Amniotic epithelial cell (primary cell): ENCODE measurements at places on chromosomes 12 and 14.
A peak's percentile ranks its signal among the peaks of the same experiment; 100 is the strongest.

DNA sequence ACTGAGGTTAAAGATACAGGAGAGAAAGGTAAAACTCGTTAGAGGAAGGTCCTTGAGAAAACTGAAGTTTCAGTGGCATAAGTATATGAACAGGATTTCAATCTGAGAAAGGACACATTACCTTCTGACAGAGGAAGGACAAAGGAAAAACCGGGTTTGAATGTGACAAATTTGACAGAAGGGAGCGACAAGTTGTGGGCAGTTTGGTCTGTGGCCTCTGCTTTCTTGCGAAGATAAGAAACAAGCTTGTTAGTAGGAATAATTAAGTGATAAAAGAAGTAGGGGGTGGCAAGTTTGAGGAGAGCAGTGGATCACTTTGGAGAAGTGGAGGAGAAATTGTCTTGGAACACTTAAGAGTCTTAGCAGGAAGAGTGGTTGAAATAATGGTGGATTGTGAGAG, 5.1 kb downstream of the MON2 start:
- no peak for DNase-seq

- DNase-seq: no peak
Measured at GRCh38 chr14:98819132-98819866, 452.7 kb downstream of the BCL11B start.

DNA sequence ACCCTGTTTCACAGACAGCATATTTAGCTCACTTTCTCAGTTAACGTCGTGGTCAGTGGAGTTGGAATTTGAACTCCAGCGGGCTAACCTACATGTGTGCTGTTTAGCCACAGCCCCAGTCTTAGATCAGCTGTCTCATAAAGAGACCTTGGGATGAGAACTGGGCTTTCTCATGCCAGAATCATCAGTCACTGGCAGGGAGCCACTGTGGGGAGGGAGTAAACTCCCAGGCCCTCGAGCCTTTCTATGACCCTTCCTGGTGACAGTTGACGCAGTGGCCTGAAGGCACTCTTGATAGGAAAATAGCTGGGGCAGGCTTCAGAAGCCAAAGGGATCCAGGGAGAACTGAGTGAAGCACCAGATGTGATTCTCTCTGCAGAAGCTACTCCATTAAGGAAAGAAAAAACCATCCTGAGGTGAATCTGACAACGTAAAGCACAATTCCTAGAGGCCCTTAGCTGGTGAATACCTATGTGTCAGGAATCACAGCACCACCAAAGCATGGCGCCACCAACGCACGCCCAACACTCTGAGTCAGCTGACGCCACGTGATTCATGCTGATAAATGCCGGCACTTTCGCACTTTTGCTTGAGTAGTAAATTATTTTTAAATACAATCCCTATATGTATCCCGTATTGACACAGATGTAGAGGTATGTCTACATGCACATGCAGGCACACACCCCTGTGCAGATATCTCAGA, 279.6 kb upstream of the TMEM132C start:
- no peak for DNase-seq

GRCh38 chr12:102021540-102022246, 40.1 kb downstream of the WASHC3 start:
- peak; percentile 5 for DNase-seq

DNA sequence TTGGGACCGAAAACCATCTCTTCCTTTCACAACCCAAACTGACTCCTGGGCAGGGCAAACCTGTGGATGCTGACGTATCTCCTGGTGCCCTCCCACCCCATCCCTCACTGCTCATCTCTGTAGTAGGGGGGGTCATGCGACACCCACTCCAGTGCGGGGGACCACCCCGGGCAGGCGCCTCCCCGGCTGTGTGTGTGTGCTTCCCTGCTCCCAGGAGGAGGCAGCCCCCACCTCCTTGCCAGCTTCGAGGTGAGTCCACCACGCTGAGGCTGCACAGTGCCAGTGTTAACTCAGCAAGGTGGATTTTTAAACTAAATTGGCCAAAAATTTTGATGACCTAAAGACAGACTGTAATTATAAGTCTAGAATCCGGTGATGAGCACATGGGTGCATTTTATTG, 46.2 kb upstream of the BEGAIN start:
- DNase-seq: no peak

GRCh38 chr12:65430571-65431306, 152.3 kb downstream of the MSRB3 start:
- peak; percentile 58 for DNase-seq

- DNase-seq: no peak
Measured at GRCh38 chr14:105148604-105149145, 19.9 kb downstream of the JAG2 start.

DNA sequence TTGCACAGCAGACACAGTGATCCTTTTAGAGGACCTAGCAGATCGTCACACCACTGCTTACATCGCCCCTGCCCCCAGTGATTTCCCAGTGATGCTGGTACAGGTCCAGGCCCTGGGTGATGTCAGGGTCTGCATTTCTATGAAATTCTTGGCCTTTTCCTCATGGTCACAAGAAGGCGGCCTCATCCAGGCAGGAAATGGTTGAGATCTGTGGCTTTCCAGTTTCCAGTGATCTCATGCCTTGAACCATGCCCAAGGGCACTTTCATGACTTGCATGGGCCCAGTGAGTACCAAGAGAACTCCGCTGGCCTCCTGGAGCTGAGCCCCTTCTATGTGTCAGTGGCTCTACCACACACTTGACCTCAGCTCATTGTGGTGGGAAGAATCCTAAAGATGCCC, 41.9 kb upstream of the BDKRB2 start:
- DNase-seq: peak; percentile 29

GRCh38 chr14:101508948-101509729, 52.2 kb upstream of the DIO3 start:
- DNase-seq: no peak

DNA sequence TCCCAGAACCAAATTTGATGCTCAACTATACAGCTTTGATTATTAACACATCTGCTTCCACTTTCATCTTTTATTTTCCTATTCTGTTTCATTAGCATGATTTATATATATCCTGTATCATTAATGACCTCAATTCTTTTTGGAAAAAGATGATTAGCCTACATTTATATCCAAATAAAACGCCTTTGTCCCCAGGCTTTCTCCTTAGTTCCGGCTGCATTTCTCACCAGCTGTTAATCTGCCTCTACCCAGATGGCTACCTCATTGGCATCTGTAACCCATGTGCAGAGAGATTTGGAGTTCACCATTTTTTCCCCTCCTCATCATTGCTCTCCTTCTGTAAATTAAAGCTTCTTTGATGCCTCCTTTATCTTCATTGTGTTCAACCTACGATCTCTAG, 336.8 kb upstream of the RGS6 start:
- DNase-seq: no peak

- DNase-seq: no peak
Measured at GRCh38 chr12:31406345-31406744, 80.4 kb upstream of the SINHCAF start.

DNA sequence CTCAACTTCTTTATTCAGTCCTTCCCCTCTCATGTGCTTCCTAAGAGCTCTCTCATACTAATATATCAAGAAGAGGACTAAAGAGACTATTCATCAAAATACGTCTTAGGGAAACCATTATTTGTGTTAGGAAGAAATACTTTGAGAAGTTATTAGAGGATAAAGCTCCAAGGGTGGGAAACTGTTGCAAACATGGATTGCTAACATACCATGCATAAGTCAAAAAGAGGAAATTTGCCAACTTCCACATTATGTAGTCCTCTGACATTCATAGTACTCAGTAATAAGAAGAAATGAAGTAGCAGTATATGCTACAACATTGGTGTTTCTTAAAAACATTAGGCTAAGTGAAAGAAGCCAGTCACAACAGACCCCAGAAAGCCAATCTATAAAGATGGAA, 128.8 kb upstream of the CLEC14A start:
- no peak for DNase-seq

GRCh38 chr12:42912367-42912766, 322.8 kb upstream of the PRICKLE1 start:
- DNase-seq: no peak

DNA sequence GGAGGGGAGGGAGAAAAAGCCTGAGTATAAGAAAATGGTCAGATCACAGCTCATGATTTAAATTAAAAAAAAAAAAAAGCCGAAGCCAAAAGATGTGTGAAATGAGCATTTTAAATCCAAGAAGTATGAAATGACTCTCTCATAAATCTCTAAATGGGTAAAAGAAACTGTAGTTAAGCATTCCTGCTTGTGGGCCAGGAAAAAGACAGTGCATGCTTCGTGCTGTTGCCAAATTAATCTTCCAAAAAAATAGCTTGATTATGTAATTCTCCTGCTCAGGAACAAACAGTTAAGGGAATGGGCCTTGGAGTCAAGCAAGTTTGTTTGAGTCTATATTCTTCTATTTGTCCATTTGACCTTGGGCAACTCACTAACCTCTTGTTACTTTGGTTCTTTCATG, 325.4 kb upstream of the SEL1L start:
- no peak for DNase-seq

- no peak for DNase-seq
Measured at GRCh38 chr14:37591311-37591940, 3.6 kb downstream of the FOXA1 start.

- peak; percentile 19 for DNase-seq
Measured at GRCh38 chr12:110355073-110355472, 48.4 kb downstream of the ANAPC7 start.

- no peak for DNase-seq
Measured at GRCh38 chr14:64722842-64723447, 18.7 kb downstream of the PLEKHG3 start.

GRCh38 chr14:40004871-40005500, 572.8 kb upstream of the FBXO33 start:
- DNase-seq: no peak

- DNase-seq: peak; percentile 32
Measured at GRCh38 chr12:46981622-46982021, 97.8 kb upstream of the PCED1B start.
